ENCODE measurements at places on chromosomes 1 and 21.

GRCh38 chr1:207188901-207189300 lies 84.9 kb downstream of the C4BPA start:
- DNase-seq, result no peak

DNA sequence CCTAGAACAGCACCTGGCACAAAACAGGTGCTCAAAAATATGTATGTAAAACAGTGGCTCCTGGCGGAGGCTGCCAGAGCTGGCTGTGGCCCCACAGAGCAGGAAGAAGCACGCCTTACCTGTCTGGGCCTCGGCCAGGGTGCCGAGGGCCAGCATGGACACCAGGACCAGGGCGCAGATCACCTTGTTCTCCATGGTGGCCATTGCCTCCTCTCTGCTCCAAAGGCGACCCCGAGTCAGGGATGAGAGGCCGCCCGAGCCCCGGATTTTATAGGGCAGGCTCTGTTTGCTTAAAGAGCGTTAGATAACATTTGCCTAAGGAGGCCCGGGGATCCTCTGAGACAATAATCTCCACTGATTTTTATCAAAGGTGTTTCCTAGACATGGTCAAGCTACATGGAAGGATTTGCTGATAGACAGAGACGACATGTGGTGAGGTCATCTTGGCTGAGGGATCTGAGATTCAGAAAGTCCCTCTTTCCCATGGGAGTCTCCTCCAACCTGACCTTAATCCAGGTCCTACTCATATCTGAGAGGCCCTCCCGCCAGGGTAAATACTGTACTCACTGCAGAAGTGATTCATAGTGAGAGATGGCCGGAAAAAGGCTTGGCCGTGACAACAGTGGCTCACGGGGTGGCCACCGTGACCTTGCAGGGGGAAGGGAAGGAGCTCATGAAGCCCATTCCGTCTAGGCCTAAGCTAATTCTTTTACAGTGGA lies at the start of gene TFF1:
Gene TFF1, minus strand, starts transcription at position 244 of the 719 bp plus-strand sequence. Its CDS starts 40 bp downstream, at position 204.
- DNase-seq, result no peak

DNA sequence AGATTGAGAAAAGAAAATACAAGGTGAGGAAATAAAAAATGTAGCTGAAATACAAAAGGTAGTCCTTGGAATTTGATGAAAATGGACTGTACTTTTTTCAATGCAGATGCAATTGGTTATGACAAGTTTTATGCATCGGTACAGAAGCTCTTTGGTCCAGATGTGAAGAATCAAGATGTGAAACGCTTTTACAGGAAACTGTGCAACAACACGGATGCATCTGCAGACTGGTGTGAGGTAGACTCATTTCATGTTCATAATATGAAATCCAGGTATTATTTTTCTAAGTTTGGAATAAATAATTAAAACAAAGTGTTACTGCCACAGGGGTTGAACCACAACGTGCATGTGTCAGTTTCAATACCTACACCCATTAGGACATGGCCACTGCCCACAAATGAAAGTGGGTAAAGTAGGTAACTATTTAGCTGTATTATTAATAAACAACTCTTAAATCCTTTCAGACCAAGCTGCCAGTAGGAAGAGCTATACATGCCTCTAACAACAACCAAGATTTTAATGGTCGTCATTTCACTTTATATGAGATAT lies 8.4 kb downstream of the WDR64 start:
- no peak for DNase-seq

DNA sequence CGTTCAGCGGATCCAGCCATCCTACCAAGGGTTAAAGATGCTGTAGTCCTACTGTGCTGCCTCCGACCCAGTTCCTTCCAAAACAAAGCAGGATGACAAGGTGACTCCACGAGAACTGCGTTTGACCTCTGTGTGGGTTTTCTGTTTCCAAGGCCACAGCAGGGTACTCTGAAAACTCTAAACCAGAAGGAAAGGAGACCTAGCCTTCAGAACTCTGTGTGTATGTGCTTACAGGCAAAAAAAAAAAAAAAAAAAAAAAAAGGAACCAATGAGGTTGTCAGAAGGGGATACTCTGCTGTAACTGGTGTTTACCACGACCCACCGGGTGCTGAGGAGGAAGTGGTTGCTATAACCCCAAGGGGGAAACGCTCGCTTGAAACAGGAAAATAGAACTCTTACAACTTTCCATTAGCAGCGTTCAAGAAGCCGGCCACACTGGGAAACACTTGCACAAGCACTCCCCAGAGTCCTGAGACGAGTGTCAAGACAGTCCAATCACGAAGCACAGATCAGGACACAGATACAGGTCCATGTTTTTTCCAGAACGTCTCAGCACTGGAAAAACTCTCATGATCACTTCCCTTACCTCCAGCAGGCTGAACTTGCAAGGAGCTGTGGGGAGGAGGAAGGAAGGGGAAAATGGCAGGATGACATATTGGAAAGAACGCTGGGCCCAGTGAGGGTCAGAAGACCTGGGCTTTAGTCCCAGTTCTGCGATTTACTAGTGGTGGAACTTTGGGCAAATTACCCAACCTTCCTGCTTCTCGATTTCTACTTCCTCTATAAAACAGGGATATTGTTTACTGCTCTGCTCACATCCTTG lies 64.0 kb downstream of the ITPKB start:
- DNase-seq, result no peak

DNA sequence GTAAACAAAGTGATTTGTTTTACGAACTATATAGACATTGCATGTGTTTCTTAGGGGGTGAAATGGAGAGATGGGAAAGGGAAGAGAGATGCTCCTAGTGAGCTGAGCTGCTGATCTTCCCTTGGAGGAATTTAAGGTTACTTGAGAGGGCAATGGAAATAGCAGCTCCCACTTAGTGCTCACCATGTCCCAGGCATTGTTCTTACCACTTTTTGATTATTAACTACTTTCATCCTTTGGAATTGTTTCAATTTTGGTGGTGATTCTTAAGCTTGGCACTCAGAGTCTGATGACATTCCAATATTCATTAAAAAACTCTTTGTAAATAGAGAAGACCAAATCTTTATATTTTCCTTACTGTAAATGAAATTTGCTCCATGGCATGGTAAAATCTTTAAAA lies 124.9 kb downstream of the ITSN1 start:
- no peak for DNase-seq

- DNase-seq, result no peak
These were observed 196.7 kb downstream of the PBX1 start for GRCh38 chr1:164755690-164756089.

- no peak for DNase-seq
These were observed 137.8 kb upstream of the RAB4A start for GRCh38 chr1:229133151-229133550.

DNA sequence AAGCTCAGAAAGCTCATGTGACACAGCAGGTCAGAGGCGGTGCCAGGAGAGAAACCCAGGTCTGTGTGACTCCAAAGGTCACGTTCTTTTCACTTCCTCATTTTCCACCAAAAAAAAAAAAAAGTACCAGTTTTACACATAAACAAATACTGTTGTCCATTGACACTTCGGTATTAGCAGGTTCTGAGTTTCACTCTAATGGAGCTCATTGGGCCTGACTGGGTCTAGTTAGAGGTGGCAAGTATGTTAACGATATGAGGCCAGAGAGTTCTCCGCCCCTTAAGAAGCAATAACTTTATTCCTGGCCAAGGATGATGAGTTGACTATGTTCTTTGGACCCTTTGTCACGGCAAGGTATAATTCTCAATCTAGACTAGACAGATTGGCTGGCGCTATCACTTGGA lies 30.0 kb upstream of the SDE2 start:
- peak; percentile 17 for DNase-seq

All from kidney (tissue), 22 donors.